ENCODE measurements at places on chromosomes 12 and 14.

DNA sequence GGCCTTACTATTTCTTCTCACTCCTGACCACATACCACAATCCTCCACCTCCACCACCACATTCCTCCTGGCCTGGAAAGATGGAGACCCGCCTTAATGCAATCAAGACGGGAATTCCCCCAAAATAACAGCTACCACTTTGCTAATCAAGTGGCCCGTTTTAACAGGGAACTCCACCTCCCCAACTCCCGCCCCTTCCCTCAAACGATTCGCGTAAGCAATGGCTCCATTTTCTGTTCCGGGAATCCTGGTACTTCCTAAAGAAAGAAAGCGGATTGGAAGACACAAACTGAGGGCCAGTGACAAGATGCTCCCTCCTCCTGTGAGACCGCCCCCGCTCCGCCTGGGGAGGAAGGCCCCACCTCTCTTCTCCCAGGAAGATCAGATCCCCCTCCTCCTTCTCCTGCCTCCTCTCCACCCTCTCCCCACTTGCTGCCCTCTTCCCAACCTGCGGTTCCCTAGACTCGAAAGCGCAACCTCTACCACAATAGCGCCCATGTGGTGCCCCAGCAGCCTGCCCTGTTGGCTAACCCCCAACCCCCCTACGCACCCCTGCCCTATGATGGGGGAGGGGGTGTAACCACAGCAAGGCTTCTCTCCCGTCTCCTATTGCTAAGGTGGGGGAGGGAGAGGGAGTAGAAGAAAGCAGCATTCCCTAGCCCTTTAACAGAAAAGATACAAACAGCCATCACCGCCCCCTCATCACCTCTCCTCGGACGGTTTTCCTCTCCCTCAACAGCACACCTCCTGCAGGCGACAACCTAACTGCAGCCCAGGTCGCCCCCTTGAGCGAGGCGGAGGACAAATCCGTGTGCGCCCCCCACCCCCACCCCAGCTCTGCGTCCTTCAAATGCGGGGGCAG, 777 bp downstream of the ARF3 start:
- DNase-seq, result peak; percentile 61

- no peak for DNase-seq
Measured at GRCh38 chr12:113473400-113473799, 1.7 kb upstream of the LHX5 start.

GRCh38 chr12:108597559-108598471, at the start of gene TMEM119:
Gene TMEM119 (minus strand): TSS chr12:108598084. CDS start chr12:108592383, 5,701 bp downstream.
- no peak for DNase-seq

DNA sequence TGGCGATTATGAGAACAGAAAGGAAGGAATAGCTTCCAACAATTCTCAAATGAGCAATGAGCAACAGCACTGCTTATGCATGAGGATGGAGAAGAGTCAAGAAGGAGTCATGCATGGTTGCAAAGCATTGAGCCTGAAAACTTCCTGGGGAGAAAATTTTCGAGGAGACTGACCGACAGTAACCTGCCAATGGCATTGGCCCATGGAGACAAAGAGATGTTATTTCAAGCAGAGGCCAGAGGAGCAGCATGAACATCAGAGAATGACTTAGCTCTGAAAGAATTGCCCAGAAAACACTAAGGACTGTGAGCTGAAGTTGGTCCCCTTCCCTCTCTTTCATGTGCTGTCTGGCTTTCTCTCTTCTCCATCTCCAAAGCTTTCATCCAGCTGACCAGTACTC, 343.4 kb downstream of the ADAMTS20 start:
- DNase-seq, result no peak

DNA sequence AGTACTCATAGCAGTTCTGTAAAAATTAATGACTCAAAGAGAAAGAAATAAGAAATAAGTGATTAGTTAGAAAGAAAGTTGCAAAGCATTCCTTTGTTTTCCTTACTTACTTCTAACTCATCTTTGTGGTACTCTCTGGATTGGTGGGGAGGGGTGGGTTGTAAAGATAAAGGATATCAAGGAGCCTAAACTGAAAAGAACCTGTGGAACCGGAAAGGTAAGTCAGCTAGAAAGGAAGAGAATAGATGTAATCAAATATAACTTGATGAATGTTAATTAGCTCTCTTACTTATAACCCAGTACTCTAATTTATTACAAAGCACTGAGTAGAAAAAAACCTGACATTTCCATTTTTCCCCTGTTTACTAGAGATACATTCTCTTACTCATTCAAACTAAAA, 37.5 kb upstream of the KRR1 start:
- no peak for DNase-seq

DNA sequence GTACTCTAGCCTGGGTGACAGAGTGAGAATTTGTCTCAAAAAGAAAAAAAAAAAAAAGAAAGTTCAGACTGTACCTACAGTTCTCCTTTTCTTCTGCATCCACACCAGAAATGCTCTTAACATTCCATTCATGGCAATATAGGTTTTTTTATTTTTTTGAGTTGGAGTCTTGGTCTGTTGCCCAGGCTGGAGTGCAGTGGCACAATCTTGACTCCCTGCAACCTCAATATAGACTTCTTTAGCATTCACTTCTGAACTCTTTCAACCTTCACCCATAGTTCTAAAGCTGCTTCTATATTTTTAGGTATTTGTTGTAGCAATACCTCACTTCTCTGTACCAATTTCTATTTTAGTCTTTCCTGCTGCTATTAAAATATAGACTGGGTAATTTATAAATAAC, 1095.7 kb downstream of the FLRT2 start:
- no peak for DNase-seq

DNA sequence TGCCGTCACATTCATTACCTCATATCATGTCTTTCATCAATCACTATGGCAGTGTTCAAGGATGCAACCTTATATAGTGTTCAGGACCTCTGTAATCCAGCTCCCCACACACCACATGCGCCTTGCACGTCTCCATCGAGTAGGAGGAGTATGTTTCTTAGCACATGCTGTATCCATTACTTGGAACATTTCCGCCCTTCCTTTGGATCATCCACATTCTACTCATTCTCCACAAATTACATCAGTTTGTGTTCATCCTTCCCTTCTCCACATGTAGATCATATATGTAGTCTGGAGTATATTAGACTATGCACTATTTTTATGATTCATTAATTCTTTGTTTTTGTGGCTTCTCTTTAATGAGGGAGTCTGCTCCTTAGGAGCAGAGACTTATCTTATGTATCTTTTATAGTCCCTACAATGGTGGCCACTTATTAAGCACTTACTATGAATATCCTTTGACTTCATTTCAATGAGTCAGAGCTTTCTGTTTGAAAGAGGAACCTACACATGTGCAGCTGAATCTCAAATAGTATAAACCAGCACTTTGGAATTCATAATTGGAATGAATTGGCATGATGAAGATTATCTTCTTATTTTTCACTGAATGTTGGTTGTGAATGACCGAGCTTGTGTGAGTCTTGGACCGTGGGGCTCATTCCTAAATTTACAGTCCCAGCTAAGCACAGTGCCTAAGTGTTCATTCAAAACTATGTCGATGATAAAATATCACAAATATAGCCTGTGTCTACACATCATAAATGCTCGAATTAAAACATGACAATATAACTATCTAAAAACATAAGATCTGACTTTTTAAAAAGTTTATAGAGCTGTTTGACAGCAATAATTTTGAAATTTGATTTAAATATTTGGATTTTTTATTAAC, 30.2 kb upstream of the NPAS3 start:
- DNase-seq, result no peak

DNA sequence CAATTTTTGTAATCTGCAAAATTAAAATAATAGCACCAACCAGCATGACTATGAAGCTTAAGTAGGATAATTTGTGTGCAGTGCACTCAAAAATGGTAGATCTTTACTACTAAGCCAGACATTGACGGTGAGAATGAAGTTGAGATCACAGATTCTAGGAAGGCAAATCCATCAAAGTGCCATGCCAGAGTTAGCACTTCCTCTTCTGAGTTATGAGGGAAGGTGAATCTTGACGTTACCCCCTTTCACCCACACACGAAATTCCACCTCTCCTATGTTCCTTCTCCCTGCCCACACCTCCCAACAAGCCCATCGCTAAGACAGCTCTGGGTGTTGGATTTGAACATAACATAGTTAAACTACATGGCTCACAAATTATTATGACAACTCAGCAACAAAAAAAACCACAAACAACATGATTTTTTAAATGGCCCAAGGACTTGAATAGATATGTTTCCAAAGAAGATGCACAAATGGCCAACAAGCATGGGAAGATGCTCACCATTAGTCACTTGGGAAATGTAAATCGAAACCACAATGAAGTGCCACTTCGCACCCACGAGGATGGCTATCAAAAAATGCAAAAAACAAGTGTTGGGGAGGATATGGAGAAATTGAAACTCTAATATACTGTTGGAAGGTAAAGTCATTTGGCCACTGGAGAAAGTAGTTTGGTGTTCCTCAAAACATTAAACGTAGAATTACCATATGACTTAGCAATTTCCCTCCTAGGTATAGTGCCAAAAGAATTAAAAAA, 119.3 kb upstream of the RAP1B start:
- no peak for DNase-seq

GRCh38 chr14:24130717-24131548, 474 bp downstream of the FITM1 start:
- no peak for DNase-seq

DNA sequence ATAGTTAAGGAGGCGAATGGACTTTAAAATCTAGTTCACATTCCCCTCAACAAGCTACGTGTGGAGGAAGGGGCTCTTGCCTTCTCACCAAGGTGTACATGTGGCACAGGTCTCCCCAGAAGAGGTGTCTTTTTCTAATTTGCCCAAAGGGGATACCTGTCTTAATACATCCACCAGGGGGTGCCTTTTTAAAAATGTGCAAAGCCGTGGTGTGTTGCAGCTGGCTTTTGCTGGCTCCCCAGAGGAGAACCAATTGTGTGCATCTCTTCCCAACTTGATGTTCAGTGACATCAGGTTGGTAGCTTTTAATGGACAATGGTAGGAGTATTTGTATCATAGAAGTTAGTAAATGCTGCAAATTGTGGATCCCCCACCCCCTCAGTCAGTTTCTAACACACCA, 33.8 kb downstream of the CREBL2 start:
- no peak for DNase-seq

DNA sequence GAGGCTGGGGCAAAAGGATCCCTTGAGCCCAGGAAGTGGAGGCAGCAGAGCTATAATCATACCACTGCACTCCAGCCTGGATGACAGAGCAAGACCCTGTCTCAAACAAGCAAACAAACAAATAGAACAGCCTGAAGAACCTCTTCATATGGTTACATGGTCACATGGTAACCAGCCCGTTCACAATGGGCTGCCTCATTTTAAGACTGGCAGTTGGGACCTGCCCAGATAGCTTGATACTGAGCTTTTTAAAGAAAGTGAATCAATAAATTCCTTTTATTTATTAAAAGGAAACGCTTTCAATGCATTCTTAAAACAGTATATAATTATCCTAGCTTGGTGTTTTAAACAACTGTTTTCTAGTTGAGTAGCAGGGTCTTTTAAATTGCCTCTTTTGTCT, 10.5 kb downstream of the MLXIP start:
- no peak for DNase-seq

DNA sequence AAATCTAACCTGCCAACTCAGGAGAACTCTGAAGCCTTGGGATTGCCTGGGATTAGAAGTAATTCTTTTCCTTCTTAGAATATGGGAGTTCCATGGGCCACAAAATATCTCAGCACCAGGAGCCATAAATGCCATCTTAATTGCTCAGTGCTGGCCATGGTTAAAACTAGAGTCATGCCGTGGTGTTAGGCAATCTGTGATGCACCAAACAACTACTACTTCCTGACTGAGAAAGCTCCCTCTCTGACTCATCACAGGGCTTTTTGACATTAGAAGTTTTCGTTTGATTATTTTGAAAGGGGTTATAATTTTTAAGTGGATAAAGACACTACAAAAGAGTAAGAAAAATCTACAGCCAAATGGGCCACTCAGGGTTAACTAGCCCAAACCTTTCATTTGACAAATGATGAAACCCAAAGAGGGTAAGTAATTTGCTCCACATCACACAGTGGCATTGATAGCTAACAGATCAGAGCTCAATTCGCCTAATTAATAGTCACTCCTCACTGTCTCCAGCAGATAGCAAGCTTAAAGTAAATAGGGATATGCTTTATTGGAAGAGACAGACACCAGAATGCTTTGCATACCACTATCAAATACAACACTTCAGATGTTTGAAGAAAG, 377.3 kb downstream of the EMP1 start:
- no peak for DNase-seq

DNA sequence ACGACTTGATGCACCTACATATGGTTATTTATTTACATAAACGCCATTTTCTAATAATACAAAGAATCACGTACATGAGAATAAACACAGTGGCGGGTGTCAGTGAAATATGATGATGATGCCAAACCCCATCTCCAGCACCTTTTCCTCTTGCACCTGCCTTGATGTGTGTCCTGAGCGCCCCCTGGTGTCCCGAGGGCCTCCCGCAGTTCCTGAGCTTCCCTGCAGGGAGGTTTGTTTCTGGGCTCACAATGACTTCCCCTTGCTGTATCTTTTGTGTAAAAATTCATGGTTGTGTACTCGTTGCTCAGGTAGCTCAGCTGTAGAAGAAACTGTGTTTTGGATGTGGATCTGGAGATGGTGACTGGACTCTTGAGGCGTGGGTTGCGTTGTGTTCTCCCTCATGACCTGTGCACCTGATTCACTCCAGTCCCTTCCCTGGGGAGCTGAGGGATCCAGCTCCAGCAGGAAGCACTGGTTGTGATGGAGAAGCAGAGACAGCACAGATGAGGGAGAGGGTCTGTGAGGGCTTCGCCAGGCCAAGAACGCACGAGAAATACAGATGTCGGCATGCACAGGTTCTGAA, 1037.8 kb downstream of the TMEM121 start:
- DNase-seq, result no peak

DNA sequence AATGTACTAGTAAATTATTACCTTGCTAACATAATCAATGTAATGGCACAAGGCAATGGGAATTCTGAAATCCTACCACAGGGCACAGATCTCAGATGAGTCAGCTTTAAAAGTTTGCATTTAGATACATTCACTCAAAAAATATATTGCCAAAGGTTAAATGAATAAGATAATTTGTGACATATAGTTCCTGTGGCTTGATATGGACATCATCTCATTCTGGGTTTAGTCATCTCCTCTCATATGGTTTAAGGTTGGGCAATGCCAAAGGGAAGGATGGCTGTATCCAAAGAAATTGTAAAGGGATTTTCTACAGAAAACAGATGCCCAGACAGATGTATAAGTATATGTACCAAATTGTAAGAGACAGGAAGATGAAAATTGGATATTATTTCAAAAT, 1065.0 kb downstream of the LRFN5 start:
- DNase-seq, result no peak

DNA sequence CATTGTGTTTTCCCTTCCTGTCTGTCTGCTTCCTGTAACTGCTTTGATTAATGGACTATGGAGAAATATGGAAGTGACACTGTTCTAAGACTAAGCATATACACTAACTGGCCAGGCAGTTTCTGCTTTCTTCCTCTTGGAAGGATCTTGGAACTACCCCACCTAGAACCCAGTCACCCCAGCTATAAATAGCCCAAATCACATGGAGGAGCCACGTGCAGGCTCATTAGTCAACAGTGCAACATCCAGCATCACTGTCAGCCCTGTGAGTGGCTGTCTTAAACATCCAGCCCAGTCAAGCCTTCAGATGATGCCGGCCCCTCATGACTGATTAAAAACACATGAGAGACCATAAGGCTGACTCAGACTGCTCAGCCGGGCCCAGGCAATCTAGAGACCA, 39.2 kb downstream of the BCAT1 start:
- DNase-seq, result no peak

- DNase-seq, result no peak
Measured at GRCh38 chr12:22248121-22248520, 86.4 kb downstream of the ST8SIA1 start.

GRCh38 chr12:37672655-37673260, 643.8 kb upstream of the ALG10B start:
- DNase-seq, result no peak
